T-helper 1 cell (primary cell): ENCODE measurements at places on chromosomes 4 and X.

DNA sequence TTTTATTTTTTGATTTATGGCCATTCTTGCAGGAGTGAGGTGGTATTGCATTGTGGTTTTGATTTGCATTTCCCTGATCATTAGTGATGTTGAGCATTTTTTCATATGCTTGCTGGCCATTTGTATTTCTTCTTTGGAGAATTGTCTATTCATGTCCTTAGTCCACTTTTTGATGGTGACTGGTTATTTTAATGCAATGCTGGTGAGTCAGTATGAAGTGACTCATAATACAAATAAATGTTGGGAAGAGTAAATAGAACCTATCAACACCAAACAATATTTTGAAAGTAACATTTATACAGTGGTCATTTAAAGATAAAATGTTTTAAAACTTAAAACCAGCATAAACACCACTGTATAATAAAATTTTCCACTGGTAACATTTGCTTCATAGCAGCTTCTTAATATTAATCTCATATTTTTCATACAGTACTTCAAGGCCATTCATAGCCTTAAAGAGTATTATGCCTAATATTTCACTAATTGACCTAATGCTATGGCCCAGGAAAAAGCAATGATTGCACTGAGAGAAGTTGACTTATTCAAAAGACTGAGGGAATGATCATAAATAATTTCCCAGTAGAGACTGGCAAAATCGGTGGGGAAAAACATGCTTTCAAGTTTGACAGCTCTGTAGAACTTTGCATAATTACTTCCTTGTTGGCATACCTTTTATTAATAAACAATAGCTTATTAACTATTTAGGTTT, 33.9 kb downstream of the CASK start:
- no peak for DNase-seq

GRCh38 chr4:41795796-41796385, 47.4 kb upstream of the PHOX2B start:
- no peak for DNase-seq

- DNase-seq, result no peak
Observed at GRCh38 chr4:87032884-87033533, 98.2 kb downstream of the AFF1 start.

GRCh38 chr4:27327421-27328181, 467.0 kb downstream of the STIM2 start:
- no peak for DNase-seq

DNA sequence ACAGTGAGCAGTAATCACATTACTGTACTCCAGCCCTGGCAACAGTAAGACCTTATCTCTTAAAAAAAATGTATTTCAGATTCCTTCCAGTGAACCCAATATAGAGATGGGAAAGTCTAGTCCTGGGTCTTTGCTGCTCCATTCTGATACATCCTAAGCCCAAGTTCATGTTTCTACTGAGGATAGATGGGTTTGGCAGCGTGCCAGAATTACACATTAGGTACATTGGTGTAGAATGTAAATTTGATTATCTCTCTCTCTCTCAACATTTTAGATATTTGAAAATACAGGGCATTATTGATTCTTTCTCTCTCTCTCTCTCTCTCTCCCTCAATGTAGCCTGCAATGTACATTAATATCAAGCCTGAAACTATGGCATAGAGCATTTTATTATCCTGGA, 43.5 kb upstream of the ZNF330 start:
- no peak for DNase-seq

- no peak for DNase-seq
Observed at GRCh38 chr4:172842779-172843178, 325.8 kb upstream of the GALNT7 start.

- no peak for DNase-seq
Observed at GRCh38 chrX:19707246-19707871, 180.0 kb downstream of the SH3KBP1 start.

DNA sequence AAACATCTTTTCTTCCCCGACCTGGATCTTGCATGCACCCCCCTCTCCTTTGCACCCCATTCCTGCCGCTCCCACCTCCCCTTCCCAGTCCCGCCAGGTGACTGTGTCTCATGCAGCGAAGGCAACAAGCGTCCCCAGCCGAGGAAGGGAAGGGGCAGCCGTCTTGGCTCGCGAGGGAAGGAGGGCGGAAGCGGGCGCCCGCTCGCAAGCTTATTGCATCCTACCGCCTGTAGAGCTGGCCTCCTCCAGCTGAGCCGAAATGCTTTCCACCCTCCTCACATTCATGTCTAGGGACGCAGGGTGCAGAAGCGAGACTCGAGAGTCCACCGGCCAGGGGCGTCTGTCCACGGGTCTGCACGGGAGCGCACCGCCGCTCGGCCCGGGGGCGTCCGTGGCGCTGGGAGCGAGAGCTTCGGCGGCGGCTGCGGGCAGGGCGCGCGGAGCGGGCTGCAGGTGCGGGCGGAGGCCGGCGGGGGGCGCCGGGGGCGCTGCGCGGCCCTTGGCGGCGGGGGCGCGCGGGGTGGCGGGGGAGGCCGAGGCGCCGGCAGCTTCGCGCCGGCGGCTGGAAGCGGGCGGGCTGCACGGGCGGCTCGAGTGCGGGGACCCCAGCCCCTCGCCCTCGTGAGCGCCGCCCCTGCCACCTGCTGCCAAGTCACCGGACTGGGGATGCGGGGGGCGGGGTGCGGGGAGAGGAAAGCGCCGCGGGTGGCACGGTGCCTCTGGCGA, at the start of gene KCNIP4:
TSS of gene KCNIP4 (minus strand) at position 426 of the 726 bp plus-strand sequence.
- DNase-seq, result no peak

- no peak for DNase-seq
Observed at GRCh38 chr4:107854356-107855022, 29.8 kb downstream of the SGMS2 start.

- no peak for DNase-seq
Observed at GRCh38 chr4:174531486-174531885, 9.2 kb upstream of the HPGD start.

DNA sequence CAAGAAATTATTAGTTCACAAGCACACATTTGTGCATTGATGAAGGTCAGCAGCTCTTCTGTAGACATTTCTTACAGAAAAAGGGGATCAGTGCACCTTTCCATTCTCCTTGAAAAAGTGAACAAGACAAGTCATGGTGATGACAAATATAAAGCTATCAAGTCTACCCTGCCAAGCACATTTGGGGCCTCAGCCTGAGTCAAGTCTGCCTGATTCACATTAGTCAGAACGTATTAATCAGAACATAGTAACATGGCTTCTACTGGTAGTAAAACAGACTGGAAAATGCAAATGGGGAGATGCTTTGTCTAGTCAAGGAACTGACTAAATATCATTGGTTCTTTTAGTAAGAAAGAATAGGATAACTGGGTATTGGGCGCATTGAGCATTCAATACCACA, 2305.1 kb downstream of the PCDH7 start:
- no peak for DNase-seq

DNA sequence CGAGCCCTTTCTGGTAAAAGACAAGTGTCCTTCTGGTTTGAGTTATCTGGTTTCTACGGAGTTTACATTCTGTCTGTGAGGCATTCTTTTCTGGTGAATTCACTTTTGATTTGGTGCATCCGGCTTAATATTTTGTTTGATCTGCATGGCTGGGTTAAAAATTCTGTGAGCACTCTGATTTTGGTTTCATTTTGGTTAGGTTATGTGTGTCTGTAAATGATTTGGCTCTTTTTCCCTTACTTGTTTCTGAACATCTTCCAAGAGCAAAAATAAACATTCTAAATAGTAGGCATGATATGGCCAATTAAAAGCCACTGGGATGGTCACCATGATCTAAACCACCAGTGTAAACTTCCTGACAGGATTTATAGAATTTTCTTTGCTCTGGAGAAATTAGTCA, 85.7 kb upstream of the PTPN13 start:
- DNase-seq, result no peak

DNA sequence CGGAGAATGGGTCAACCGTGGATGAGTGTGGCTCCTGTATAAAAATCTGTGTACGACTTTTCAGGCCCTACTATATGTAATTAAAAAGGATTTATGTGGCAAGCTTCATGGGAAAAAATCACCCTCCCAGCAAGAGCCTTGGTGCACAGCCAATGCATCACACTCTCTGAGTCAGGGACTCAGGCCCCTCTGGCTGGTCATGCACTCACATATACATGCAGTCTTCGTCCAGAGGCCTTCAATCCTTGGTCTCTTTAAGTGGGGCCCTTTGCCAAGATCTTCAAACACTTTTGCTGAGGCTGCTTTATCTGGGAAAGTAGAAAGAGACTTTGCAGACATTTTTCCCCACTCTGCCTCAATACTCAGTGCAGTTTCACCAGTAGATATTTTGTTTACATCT, 311.4 kb upstream of the FSTL5 start:
- DNase-seq, result no peak

GRCh38 chr4:74598611-74599325, 153.8 kb downstream of the AREG start:
- no peak for DNase-seq

- DNase-seq, result no peak
Observed at GRCh38 chr4:85496126-85496849, 21.3 kb downstream of the ARHGAP24 start.

DNA sequence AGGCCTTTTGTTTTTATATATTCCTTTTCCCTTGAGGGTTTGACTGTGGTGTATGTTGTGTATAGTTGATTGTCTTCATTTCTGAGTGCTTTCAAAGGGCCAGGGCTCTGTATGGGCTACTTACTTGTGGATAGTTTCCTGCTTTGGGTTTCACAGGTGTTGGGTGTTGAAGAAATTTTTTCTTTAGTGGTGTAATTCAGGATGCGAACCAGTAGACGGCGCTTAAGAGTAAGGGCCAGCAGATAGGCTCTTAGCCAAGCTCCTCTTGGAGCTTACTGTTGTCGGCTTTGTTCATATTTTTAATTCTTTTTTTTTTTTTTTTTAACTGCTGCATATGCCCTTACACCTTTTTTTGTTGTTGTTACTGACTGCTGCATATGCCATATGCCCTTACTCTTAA, 276.3 kb upstream of the GALNT7 start:
- DNase-seq, result no peak

DNA sequence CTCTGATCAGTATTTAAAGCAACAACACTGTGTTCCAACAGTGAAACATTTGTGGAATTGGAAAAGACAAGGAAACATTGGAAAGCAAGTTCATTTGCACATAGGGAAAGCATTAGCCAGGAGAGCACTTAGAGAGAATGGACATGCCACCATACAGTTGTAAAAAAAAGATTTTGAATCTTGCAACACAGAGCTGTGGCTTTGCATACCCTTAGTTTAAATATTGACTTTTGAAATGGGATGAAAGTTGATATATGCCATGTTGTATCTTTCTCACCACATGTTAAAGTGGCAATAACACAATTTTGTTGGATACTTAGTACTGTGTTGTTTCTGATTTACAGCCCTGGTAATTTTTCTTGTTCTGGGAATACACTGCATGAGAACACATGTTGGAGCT, 208.1 kb downstream of the BMPR1B start:
- no peak for DNase-seq

GRCh38 chrX:8189096-8189830, 18.2 kb upstream of the VCX2 start:
- no peak for DNase-seq

GRCh38 chr4:67342291-67342690, 203.0 kb downstream of the CENPC start:
- DNase-seq, result no peak

GRCh38 chr4:39729557-39729956, 31.6 kb downstream of the UBE2K start:
- no peak for DNase-seq

DNA sequence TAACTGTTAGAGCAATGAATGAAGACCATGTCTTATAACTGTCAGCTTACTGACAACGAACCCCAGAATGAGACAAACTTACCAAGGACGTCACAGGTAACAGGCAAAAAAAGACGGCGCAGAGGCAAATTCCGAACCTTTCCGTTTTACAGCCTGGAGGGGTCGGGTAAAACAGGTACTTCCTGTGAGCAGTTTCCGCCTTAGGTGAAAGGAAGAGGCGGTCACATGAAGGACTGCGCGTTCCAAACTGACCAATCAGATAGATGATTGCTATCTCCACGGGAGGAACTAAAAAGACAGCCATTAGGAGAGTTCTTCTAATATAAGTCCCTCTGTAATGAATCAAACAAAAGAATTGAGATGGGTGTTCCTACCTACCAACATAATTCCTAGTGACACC, at the start of gene COX7B2:
TSS of gene COX7B2 (minus strand) at position 168 of the 400 bp plus-strand sequence. CDS start 174,053 bp downstream, outside the sequence.
- DNase-seq, result no peak

GRCh38 chrX:114626323-114626722, 42.4 kb downstream of the HTR2C start:
- no peak for DNase-seq

- no peak for DNase-seq
Observed at GRCh38 chr4:169045862-169046584, 36.0 kb upstream of the CBR4 start.

DNA sequence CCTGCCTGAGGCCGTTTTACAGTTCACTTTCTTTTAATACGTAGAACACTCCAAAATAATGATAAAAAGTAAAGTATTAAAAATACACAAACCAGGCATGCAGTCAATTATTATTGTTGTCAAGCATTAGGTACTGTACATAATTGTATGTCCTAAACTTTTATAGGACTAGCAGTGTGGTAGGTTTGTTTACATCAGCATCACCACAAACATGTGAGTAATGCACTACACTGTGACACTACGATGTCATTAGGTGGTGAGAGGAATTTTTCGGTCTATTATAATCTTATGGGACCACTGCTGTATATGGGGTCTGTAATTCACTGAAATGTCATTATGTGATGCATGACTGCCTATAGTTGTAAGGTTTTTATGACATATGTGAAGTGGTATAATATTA, 149.5 kb upstream of the SH3RF1 start:
- DNase-seq, result no peak

DNA sequence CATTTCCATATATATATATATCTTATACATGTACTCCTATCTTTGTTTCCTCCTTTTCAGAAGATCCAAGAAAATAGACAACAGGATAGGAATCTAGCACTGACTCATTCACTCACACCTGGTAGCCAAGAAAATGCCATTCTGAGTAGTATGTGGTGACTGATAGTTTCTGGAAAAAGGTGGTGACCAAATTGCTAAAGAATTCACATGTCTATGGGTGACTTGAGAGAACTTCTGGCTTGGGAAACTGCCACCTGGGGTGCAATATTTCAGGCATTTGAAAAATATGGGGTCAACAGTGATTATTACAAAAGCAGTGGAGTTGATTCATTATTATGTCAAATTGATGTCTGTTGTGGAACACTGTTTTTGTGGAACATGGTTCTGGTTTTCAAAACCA, 605.1 kb downstream of the PCDH18 start:
- no peak for DNase-seq

GRCh38 chr4:40916880-40917279, 167.1 kb downstream of the NSUN7 start:
- no peak for DNase-seq

- no peak for DNase-seq
Observed at GRCh38 chrX:148872161-148872535, 371.7 kb downstream of the AFF2 start.
